Stimulated activated CD8-positive, alpha-beta memory T cell treated with anti-CD3 and anti-CD28 coated beads, Interleukin-4, amount 100 ng/mL, for 48 hours (primary cell): ENCODE measurements at places on chromosomes 16 and 17.
A peak's percentile ranks its signal among the peaks of the same experiment; 100 is the strongest.

- DNase-seq, result no peak
These were observed 53.7 kb upstream of the RCVRN start for GRCh38 chr17:9958586-9959281.

DNA sequence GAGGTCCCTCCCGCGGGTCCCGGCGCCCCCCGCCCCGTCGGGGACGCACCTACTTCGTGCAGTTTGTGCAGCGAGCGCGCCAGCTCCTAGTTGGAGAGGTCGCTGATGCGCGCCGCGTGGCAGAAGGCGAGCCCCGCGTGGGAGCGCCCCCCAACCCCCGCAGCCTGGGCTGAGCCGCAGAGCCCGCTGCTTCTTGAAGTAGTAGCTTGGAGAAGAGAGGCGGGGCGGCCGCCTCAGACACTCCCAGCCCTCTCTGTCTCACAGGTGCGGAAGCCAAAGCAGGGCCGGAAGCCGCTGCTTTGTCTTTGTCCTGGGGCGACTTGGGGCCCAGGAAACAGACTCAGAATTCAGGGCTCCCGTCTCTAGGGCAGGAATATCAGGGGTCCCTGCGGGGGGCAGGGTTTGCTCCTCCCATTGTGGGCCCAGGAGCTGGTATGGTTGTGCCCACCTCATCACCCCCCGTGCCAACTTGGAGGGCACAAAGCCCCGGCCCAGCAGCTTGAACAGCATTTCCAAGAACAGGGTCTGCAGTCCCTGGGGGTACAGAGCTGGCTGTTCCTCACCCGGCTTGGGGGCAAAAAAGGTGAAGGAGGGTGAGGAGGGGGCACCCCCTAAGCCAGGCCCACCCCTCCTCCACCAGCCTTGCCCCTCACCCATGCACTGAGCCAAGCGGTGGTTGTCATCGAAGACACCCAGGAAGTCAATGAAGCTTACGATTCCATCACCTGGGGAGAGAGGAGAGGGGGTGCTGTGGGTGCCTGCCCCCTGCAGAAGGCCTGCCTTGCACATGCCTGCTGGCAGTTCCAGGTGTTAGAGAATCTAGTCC is 13.5 kb downstream of the SPATA32 start:
- DNase-seq, result peak; percentile 80

DNA sequence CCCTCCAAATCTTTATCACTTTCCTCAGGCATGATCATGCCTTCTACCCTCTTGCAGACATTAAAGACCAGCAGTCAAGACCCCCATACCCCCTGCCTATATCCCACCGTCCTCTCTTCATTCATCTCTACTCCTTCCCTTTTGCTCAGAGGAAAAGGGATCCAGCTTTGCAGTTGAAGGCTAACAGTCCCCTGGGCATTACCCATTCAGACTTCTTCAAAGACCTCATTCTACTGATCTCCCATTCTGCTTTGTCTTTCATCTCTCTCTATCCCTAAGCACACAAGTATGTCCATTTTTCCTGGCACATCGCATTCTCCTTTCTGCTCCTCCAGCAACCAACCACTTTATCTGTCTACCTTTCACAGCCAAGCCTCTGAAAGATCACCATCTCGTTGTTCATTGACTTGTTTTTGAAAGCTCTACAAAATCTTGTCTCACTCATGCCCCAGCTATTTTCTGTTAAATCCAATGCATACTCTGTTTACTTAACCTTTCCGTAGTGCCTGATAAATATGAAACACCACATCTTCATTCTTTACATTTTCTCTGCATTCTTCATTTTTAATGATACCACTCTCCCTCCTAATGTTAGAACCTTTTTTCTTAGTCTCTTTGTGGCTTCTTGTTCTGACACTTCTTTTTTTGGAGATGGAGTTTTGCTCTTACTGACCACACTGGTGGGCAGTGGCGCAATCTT is 14.1 kb upstream of the LCMT1 start:
- DNase-seq, result no peak

DNA sequence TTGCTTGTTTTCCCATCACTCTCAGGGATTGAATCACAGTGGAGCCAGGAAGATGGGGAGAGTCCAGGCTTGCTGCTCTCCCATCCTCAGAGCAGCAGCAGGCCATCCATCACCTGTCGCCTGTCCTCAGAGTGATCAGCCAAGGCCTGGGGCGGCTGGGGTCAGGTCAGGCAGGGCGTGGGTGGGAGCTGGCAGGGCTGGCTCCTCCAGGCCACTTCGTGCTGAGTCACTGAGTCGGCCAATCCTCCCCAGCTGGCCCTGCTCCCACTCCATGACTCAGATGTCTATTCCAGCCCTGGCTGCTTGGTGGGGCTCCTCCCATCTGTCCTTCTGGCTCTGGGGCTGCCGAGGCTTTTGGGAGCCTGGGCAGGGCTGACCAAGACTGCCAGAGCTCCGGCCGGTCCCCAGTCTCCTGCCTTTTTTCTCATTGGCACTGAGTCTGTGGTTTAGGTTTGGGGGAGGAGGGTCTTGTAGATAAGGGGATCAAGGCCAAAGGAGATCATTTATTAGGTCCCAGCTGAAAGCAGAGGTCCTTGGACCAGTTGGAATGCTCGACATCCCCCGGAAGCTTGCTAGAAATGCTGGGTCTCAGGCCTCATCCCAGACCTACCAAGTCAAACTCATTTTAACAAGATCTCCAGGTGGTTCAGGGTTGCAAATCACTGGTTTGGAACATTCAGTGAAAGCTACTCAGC is 72.7 kb downstream of the ABCC1 start:
- DNase-seq, result no peak

DNA sequence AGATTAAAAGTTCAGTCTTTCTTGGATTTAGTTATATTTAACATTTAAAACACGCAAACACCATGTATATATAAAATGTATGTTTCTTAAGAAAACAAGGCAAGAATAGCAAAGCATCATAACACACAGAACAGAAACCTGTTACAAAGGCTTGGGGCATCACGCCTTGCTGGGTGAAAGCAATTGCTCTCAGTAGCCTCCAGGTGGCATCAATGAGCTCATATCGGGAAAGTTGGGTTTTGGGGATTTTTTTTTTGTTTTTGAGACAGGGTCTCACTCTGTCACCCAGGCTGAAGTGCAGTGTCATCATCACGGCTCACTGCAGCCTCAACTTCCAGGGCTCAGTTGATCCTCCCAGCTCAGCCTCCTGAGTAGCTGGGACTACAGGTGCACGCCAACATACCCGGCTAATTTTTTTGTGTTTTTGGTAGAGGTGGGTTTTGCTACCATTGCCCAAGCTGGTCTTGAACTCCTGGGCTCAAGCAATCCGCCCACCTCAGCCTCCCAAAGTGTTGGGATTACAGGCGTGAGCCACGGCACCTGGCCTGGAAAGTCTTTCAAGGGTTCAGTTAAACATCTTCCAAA is 56.9 kb downstream of the CYB5D2 start:
- DNase-seq, result peak; percentile 42

- DNase-seq, result peak; percentile 75
These were observed 2.4 kb upstream of the FOXL1 start for GRCh38 chr16:86575754-86576557.

GRCh38 chr16:635573-636205 is 416 bp downstream of the METTL26 start:
- no peak for DNase-seq

GRCh38 chr17:72702998-72703397 is 389.5 kb downstream of the SLC39A11 start:
- DNase-seq, result no peak

GRCh38 chr16:57620335-57621231 is 7.8 kb upstream of the ADGRG1 start:
- DNase-seq, result no peak
